ENCODE measurements at places on chromosomes 4 and X.

DNA sequence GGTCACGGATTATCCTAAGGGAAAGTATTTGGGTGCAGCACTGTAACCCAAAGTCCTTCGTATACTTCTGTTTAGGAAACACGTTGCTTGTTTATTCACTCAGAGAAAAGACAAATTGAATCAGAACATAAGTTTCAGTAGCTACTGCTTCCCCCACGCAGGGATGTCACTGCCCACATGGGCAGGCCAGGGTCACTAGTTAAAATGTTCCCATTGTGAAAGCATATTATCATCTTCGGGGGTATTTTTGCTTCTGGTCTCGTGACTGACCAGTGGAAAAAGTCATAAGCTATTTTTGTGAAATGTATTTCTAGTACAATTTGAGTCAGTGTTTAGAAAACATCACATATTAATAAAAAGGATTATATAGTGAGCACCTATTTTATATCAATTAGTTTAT lies 377.8 kb downstream of the PCDH7 start:
- DNase-seq: no peak

- DNase-seq: no peak
Measured at GRCh38 chr4:130576218-130576617, 1480.3 kb downstream of the C4orf33 start.

DNA sequence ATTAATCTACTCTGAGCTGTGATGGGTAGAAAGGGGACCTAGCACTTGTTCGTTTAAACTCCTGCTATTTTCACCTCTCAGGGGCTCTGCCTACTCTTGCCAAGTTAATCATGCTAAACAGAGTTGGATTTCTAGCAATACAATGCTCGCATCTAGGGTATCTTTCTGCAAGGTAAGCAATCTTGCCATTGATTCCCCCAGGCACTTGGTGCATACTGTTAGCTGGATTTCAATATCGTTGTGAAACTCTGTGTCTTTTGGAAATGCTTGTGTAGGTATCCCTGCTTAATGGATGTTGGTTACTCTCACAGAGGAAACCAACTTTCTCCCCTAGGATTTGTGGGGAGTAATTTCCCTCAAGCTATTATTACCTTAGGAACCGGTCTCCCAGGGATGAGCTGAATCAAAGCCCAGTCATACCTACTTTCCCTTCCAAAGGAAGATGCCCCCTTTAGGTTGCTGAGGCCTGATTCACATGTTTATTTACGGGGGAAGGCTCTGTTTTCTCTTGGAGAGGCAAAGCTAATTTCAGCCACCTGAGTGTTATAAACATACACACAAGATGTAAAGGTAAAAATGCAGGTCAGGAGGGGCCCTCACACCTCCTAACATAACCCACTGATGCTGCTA lies 366.8 kb downstream of the FBXW7 start:
- DNase-seq: no peak

GRCh38 chr4:10506077-10506476 lies 48.9 kb upstream of the ZNF518B start:
- DNase-seq: no peak

DNA sequence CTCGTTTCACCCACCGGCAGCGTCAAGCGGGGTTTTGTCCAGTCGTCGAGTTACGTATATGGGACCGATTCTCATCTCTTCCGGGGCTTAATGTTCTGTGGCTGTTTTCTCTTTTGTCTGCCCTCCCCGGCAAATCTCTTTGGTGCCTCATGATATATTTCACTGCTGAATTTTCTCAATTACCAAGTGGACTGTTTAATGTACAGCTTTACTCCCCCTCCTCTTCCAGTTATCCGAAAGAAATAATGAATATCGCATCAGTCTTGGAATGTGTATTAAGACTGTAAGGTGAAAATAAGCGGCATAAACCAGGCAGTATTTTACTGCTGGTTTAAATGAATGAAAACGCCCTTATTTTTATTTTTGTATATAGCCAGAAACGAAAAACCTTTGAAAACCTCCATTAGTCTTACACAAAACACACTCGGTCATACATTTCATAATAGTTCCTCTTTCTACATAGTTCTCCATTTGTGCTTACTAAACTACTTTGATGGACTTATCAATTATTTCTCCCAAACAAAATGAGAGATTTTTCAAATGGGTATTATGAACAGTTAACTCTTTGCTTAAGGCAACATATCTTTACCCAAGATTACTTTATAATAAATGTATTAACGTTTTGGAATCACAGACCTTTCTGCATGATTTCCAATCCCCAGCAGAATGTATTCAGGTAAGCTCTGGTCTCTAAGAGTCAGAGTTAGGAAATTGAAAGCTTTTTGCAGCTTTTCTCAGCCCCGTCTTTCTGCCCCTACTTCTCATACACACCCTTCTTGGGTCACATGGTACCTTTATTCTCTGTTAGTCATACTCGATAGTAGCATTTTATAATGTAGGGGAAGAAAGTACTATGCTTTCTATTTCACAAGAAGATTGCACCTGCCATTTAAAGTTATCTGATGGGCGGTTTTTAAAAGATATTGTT lies 979 bp downstream of the RP2 start:
- no peak for DNase-seq

- no peak for DNase-seq
Measured at GRCh38 chr4:137310593-137311490, 221.5 kb downstream of the PCDH18 start.

GRCh38 chrX:7191681-7192110 lies 43.7 kb upstream of the PUDP start:
- no peak for DNase-seq
